ENCODE measurements at places on chromosomes 12 and 14.

- DNase-seq = no peak
Measured at GRCh38 chr14:52365071-52365470, 51.0 kb downstream of the PTGER2 start.

- no peak for DNase-seq
Measured at GRCh38 chr14:32934073-32934880, 4.4 kb upstream of the NPAS3 start.

DNA sequence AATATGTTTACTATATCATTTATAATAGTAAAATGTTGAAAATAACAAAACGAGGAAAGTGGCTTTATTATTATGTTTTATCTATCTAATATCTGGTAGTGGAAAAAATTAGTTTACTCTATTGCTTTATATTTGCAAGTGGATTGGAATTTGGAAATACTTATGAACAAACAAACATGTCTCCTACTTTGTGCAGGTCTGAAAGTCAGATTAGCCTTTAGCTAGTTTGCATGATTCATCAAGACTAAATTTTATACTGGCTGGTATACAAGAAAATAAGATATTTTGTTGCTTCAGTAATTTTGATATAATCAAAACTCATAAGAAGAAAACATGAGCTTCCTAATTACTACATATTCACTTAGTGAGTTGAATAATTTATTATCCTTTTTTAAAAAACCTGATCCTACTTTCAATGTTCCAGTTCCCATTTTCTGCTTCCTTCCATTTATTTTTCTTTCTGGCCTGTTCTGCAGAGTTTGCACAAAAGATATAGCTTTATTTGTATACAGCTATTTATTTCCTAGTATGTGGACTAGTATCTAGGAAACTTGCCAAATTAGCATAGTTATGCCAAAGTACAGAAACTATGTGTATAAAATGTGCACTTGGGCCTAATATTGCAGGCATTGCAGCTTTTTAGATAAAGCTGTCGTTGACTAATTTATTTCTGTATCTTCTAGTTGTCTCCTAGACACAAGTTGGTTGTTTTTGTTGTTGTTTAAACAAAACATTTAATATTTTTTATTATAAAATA is 122.0 kb downstream of the AKAP6 start:
- DNase-seq = no peak

DNA sequence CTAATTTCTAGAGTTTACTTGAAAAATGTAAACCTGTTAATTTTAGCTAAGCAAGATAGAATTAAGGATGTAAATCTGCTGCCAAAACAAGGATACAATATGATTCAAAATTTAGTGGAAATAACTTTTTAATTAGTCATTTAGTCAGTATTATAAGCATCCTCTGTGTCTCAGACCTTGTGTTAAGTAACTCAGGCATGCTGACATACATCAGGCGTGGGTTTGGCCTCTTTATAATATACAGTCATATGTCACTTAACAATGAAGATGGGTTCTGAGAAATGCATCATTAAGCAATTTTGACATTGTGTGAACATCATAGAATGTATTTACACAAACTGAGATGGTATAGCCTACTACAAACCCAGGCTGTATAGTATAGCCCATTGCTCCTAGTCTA is 386.9 kb downstream of the ZFP36L1 start:
- no peak for DNase-seq

DNA sequence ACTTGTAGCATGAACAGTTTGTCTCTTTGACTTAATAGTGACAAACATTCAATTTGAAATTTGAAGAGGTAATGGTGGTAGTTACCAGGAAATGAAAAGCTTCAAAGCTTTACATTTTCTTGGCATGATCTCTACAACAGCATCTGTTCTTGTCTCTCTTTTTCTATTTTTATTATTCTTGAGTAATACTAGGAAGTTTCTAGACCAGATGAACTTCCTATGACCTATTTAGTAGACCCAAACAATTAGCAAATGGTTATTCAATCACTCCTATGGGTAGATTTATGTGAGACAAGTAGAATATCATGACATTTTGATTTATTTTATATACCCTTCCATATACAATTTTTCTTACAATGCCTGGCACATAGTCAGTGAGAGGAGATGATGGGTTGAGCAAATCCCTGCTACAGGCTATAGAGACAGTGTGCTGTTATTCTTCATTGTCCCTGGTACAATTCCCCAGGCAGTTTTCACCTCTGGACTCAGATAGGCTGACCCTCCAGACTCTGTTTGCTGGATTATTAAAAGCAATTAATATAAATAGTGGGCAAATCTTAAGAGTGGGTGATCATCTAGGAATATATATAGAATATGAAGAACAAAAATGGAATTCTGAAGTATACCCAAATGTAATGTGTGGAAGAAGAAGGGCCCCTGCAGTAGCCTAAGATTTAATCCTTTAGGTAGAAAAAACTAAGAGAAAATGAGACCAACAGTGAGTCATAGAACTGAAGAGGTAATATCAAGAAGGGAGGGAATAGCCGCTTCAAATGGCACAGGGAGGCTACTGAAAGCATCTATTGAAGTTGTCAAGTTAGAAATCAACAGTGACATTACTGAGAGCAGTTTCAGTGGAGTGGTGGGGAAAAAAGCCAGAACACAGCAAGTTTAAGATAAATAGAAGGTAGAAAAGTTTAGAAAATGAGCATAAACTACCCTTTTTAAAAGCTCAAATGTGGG is 512.0 kb downstream of the FOXG1 start:
- no peak for DNase-seq

DNA sequence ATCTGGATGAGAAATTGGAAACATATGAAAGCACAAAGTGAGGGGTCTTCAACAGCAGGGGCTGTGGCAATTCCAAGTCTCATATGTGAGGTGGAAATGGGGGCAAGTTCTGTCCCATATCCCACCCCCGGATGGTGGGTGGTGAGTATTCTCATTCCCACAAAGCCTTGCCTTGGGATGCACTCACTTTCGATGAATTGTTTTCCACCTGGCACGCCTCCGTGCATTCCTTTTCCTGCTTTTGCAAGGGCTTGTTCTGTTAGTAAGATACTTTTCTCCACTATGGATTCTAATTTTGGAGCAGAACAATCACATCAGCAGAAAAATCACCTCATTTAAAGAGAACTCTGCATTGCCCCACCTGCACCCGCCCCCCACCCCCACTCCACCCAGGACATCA is 3.1 kb downstream of the LACRT start:
- no peak for DNase-seq

DNA sequence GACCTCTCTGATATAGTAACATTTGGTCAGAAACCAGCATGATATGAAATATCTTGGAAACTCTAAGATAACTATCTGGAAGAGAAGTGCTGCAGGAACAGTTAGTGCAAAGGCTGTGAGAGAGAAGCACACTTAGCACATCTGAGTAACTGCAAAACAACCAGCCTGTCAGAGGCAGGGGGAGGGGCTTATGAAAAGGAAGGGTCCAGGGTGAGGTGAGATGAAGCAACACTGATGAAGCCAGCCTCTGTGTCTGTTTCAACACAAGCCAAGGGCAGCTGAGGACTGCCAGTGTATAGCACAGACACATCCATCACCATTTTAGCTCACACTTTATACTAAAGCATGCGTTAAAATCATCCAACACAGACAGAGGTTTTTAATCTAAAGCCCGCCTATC is 37.4 kb upstream of the OVCH1 start:
- no peak for DNase-seq

DNA sequence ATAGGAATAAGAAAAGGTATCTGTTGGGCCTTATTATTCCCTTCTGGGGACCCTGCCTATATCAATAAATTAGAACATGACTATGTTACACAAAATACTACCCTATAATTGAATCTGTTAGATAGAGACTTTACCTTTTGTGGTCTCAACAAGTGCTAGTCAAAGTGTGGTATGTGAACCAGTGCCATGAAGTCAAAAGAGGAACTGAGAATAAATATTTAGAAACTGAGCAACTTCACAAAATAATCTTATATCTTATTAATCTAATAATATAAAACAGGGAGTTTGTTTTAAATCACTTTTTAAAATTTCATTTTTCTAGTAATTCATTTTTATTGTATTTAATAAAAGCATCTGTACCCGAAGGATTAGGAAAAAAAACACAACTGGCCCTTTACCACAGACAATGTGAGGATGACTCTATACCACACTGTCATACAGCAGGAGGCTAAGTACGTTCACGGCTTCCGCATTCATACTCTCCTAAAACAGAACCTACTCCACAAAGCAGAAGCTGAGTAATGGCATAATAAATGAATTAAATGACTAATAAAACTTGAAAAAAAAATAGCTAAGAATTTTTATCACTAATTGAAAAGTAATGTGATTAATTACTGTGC is 42.1 kb downstream of the SEC23A start:
- DNase-seq = no peak

DNA sequence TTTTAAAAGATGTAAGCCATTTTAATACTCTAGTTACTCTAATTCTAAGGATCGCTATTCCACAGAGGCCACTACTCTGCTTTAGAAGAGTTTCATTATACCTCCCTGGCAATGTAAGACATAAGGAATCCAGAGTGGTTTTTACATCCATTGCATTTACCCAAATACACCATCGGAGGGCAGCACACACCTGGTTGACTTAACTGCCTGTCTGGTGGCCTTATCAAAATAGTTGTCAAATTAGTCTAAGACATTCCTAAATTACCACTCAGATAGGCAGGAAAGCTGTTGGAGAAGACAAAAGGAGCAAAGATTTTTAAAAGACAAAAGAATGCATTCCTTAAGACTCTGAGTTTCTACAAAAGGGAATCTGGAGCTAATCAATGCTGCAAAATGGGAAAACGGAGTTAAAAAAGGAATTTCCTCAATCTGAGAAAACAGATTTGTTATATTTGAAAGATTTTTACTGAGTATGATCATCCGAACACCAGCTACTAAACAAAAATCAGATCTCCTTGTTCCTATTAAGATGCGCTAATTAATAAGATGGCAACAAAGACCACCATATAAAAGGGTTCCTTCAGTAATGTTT is 33.8 kb upstream of the FGD4 start:
- no peak for DNase-seq

GRCh38 chr14:54650959-54651351 is 84.0 kb downstream of the SAMD4A start:
- DNase-seq = no peak

GRCh38 chr14:23434488-23435222 is 805 bp downstream of the MYH7 start:
- no peak for DNase-seq

DNA sequence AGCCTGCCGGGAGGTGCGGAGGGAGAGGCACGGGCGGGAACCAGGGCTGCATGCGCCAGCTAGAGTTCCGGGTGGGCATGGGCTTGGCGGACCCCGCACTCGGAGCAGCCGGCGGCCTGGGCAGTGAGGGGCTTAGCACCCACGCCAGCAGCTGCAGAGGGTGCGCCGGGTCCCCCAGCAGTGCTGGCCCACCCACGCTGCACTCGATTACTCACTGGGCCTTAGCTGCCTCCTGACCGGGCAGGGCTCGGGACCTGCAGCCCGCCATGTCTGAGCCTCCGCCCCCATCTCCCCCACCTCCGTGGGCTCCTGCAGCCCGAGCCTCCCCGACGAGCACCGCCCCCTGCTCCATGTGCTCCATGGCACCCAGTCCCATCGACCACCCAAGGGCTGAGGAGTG is 14.8 kb downstream of the CKAP4 start:
- DNase-seq = no peak

DNA sequence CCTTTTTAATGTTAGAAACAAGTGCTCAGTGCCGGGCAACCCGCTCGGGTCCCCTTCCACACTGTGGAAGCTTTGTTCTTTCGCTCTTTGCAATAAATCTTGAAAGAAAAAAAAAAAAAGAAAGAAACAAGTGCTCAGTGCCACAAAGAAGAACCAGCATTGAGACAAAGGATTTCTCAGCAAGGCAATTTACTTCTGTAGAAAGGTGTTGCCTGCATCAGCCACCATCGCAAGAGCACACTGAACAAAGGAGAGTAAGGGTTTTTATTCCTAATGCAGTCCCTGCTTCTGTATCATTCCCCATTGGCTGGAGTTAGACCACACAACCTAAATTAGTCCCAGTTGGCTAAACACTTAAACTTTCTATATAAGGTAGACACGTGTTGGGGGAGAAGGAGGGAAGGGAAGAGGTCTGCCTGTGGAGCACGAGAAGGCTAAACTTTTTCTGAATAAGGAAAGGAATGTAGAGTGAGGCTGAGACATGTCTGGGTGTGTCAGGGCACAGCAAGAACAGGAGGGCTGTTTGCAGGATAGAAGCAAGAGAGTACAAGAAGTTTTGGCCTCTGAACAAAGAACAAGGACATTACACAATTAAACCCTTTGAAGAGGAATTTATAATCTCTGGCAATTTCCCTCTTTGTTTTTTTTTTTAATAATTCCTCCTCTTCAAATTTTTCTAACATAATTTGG is 21.4 kb downstream of the KLRF2 start:
- no peak for DNase-seq

DNA sequence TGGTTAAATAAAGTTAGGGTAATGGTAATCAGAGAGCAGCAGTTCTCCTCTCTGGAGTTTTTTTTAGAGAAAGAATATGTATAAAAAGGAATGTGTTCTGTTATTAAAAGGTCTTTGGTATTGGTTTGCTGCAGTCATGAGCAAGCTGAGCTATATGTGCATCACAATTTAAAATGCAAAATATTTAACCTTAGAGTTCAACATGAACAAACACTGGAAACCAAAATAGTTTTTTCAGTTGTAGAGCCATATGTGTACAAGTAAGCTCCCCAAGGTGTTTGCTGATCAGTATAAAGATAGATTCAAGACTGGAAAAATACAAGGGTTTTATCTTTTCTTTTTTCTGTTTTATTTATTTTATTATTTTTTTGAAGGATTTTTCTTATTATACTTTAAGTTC is 245.0 kb downstream of the NUBPL start:
- no peak for DNase-seq

DNA sequence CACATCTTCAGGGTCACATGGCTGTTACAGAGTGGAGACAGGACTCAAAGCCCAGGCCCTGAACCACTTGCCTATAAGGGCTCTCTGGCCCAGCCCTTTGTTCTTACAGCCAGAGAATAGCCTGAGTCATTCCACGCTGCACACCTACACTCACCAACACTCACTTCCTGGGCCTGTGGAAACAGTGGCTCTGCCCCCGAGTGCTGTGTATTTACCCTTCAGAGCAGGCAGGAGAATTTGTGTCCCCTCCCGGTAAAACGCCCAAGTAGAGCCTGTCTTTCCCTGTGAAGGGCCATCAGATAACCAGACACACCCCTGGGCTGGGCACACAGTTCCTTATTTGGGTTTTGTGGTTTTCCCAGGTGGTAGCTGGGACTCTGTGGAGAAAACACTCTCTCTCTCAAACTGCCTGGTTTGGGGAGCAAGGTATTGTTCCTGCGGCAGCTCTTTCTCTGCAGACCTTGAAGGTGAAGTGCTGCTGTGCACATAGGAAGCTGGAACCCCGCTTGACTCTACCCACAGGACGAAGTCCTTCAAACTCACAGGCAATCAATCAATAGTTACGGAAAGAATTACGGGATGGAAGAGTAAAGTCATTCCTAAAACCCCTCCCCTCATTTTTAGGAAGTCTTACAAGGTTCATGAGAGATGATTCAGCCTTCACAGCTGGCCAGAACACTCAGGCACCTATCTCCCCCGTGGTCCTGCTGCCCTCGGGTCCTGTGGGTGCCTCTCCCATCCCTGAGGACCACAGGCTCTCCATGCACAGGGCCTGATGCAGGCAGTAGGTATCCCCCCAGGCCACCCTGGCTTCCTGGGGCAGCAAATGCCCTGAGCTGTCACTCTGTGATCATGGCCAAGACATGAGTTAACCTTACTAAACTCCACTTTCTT is 20.3 kb downstream of the FIGNL2 start:
- no peak for DNase-seq
